BJ (cell line): ENCODE measurements at places on chromosomes 3 and 15.

DNA sequence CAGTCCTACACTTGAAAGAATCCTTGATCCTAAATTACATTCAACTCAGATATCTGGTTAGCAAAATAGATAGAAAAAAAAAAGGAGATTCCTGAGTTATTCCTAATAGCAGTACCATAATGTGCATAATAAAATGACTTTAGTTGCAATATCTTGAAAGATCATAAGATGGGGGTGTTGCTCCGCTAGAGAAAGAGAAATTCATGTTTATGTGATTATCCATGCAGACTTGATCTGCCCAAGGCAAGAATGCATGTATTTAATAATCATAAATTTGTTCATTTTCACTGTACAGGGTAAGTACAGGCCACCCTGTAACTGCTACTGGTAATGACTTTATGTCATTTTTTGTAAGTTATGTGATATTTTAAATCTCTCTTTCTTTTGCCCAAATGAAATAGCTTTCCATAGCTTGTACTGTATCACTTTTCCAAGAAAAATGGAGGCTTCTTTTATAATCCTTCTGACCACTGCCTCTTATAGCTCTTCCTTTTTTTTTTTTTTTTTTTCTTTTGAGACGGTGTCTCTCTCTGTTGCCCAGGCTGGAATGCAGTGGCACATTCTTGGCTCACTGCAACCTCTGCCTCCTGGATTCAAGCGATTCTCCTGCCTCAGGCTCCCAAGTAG, 84.6 kb downstream of the HCN4 start:
- DNase-seq = no peak

GRCh38 chr15:55515491-55515890, 7.5 kb upstream of the DNAAF4 start:
- no peak for DNase-seq

DNA sequence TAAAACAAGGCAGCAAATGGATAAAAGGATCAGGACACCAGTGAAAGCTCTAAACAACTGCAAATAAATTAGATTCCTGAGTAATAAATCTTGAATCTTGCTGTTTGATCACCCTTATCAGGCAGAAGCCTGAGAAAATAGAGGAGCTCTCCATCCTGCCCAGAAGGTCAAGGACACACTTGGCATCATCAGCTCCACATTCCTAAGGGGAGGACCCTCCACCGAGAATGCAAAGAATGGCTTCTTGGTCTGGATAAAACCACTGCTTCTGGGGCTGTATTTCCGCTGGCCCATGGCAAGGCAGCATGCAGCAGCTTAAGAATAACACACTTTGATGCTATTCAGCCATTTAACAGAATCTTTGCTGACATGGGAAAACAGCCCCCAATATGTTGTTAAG, 108.9 kb upstream of the TSC22D2 start:
- no peak for DNase-seq

DNA sequence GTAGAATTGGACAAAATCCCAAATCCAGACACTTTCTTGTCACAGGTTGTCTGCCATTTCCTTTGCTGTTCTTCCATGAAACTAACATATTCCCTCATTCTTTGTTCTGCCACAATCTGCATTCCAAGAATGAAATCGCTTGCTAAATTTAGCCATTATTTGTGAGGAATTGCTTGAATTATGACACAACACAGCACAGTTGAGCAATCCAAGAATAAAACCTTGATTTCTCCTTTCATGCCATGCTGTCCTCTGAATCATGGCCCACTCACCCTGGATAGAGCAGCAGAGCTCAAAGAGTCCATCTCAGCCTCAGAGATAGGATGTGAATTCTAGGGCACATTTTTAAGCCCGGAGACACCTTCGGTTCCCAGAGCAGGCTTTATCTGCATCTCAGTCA, 35.2 kb upstream of the GREM1 start:
- DNase-seq = peak; percentile 88

- no peak for DNase-seq
Observed at GRCh38 chr15:85488997-85489396, 108.6 kb downstream of the AKAP13 start.

GRCh38 chr3:34362910-34363309, 564.5 kb downstream of the PDCD6IP start:
- DNase-seq = no peak

GRCh38 chr3:149648525-149648924, 9.3 kb downstream of the WWTR1 start:
- no peak for DNase-seq

- no peak for DNase-seq
Observed at GRCh38 chr3:44175070-44175469, 66.6 kb upstream of the TOPAZ1 start.

GRCh38 chr15:31563001-31563400, 236.4 kb downstream of the KLF13 start:
- DNase-seq = no peak

DNA sequence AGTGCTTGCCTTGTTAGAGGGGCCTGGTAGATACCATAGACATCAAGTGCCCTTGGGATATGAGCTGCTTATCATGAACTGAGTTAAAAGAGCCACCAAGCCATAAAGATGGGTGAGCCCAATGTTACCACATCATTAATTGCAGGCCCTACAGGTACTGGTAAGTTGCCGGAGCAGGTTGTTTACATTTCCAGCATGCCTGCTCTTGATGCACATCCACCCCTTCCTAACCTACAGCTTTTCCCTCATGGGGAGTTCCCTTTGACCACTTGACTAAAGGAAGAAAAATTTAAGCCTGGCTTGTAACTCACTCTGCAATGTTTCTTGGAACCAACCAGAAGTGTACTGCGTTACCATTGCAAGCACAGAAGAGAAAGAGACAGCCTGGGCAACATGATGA, 24.7 kb upstream of the ULK4 start:
- DNase-seq = no peak
